ENCODE measurements at places on chromosomes 3 and 15.

DNA sequence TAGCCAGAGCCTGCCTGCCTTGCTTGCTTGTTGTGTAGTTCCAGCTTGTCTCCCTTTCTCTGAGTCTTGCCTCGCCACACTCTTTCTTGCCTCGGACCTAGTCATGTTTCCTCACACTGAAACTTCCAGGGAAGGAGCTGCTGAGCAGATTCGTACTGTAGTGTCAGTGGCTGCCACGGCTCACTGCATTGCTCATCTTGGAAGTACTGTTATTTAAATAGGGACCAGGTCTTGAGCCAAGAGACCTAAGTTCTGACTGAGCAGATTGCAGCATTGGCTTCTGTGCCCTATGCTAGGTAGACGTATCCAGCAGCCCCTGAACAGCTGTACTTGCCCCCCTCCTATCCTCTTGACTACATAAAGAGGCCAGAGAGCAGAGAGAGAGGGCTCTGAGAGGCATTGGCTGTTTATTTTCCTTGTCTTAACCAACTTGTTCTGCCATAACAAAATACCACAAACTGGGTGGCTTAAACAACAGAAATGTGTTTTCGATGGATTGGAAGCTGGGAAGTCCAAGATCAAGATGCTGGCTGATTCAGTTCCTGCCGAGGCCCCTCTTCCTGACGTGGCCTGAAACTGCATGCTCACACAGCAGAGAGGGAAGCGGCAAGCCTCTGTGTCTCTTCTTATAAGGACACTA, 5.8 kb upstream of the RARRES1 start:
- DNase-seq = no peak

DNA sequence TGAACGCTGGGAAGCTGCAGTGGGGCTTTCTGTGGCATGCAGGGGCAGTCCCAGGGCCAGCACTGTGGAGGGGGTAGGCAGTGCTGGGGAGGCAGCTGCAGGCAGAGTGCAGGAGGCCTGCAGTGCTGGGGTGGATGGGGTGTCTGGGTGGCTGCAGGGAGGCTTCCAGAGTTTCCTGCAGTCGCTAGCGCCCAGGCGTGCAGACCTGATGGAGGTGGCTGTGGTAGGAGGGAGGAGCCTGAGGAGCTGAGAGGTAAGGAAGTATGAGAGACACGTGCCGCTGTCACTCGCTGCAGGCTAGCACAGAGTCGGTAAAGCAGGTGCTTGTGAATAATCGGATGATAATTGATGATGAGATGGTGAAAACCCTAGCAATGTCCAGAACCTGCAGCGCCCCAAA, 16.3 kb downstream of the SYNM start:
- no peak for DNase-seq

- no peak for DNase-seq
These were observed 340.3 kb downstream of the FOXP1 start for GRCh38 chr3:71243229-71243628.

GRCh38 chr3:71600646-71601288, 17.2 kb upstream of the FOXP1 start:
- no peak for DNase-seq

- no peak for DNase-seq
These were observed 329.2 kb downstream of the ULK4 start for GRCh38 chr3:41632700-41633099.

DNA sequence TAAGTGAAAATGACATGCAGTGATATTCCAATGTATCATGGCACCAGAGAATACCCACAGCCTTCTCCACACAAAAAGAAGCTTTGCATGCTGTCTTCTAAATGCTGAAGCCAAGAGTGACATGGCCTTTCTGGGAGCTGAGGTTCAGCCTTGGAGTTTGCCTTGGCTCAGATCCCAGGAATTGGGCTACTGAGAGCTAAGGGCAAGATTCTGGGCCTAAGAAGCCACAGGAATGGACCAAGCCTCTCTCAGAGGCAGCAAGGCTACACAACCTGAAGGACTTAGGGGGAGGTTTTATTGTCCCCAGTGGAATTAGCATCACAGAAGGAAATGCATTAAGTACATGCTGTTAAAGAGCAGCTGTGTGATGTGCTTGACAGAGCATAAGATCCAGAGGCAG, 1078.5 kb downstream of the TUSC7 start:
- DNase-seq = no peak

DNA sequence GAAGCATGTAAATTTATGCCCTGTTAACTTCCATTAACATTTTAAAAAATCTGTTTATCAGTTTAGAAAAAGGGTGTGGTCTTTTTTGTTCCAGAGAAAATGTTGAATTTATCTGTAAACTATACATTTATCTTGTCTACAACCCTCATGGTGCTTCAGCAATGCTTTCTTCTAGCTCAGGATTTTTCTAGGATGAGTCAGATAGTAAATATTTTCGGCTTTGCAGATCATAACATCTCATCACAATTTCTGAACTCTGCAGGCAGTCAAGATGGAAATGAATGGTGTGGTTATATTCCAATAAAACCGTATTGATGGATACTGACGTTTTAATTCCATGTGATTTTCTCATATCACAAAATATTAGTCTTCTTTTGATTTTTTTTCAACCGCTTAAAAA, 70.5 kb upstream of the FOXB1 start:
- DNase-seq = no peak

GRCh38 chr3:65436580-65436979, 602.1 kb downstream of the MAGI1 start:
- DNase-seq = peak; percentile 3

All from NCI-H1930 (cell line).